Stimulated activated CD4-positive, alpha-beta T cell treated with anti-CD3 and anti-CD28 coated beads, Interleukin-1b, Interleukin-23, amount 100 ng/mL, for 1 hour (primary cell): ENCODE measurements at places on chromosomes 13 and 19.

DNA sequence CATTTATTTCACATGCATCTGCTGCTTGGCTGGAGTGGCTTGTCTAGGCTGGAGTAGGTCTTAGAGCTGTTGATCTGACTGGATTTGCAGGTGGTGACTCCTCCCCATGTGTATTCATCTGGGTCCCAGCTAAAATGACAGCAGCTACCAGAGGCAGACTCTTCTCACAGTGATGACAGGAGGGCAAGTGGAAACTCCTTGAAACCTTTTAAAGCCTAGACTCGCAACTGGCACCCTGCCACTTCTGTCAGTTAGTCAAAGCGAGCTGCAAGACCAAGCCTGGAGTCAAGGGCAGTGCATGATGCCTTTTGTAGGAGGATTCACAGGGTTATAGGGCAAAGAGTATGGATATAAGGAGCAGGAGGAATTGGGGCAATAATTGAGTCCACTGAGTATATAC is 65.2 kb downstream of the TEX26 start:
- no peak for DNase-seq

DNA sequence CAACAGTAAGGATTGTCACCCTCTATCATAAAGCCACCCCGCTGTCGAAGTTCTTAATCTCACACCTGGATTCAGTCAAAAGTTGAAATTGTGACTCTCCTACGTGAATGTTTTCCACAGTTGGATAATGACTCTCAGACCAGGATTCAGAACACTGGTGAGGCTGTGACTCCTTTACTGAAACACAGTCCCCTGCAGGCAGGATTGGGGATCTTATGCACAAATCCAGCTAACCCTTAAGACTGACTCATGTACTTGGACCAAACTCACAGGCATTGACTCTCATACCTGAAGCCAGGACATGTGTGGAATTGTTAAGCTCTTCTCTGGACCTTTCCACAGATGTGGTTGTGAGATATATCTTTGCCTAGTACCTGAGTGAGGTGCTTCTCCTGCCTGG is 46.8 kb downstream of the ZNF85 start:
- no peak for DNase-seq

- DNase-seq, result no peak
These were observed 4.1 kb upstream of the CNN1 start for GRCh38 chr19:11534538-11534937.

DNA sequence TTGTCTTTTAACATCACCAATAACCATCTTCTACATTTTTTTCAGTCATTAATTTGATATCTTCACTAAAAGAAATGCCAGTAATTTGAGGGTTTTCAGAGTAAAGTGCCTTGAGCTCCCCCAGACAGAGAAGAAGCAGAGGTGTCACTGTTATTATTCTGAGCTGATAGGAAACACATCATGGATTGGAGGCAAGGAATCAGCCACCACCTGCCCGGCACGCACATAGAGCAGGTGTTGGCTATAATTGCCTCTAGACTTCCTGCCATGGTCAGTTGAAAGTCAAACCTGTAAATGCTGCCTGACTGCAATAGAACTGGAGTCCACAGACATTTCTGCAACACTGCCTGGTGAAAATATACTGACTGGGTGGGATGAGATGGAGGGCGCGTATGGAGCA is 776.6 kb downstream of the UQCRFS1 start:
- DNase-seq, result no peak

DNA sequence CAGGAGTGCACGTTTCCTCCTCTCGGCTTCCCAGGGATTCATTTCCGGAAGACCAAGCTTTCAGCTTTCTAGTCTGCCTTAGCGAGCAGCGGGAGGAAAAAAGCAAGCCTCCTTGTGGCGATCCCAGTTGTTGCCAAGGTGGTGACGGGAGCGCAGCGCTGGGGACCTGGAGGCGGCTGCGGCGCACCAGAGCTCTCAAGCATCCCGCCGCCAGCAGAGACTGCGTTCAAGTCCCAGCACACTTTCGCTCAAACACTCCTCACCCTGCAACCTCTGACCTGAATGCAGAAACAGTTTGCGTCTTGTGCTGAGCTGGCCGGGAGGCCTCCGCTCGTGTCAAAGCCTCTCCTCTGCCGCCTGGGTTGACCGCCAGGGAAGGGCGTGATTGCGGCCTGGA is 4.9 kb downstream of the GSX1 start:
- no peak for DNase-seq

GRCh38 chr13:87131611-87132010 is 539.6 kb upstream of the SLITRK5 start:
- DNase-seq, result no peak

GRCh38 chr13:32824675-32825074 is 191.5 kb upstream of the KL start:
- no peak for DNase-seq

- DNase-seq, result no peak
These were observed 62.8 kb upstream of the STARD13 start for GRCh38 chr13:33348366-33348765.
